Gastroesophageal sphincter (tissue), 4 donors: ENCODE measurements at places on chromosomes 1 and 21. TPM values are rescaled to one million over a fixed set of nuclear protein-coding genes. Genes with fewer than 3 reads are reported as not detected.
A peak's percentile ranks its signal among the peaks of the same experiment; 100 is the strongest.

- ATAC-seq = no peak
These were observed 145.3 kb upstream of the ADAMTS5 start for GRCh38 chr21:27112186-27112585.

DNA sequence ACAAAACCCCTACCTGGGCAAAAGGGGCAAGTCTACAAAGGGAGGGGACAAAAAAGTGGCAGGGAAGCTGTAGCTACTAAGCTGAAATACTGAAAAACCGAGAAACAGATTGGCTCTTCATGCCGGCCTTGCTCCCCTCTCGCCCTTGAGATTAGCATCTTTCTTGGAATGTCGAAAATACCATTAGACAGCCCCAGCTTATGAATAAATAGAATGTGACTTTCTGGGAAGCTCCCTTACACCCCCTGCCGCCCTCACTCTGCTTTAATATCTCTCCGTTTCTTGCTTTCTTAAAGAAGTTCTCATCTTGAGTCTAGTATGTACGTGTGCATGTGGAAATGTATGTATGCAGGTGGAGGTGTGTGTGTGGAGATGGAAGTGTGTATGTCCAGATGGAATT, 14.1 kb downstream of the TRAF3IP3 start:
- ATAC-seq = no peak

DNA sequence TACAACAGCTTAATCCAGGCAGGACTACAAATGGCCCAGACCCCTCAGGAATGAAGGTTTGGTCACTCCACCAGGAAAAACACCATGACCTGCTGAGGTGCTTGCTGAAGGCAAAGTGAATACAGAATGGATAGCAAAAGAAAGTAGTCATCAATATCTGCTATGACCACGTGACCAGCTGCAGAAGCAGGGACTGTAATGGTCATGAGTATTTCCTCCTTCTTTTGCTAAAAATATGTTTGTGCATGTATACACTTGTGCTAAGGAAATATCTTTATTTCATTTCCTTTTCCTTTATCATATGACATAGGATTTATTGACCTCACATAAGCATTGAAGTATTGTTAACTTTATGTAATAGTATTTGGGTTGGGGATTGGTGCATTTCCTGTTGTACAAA, 26.4 kb upstream of the GOLT1A start:
- no peak for ATAC-seq

DNA sequence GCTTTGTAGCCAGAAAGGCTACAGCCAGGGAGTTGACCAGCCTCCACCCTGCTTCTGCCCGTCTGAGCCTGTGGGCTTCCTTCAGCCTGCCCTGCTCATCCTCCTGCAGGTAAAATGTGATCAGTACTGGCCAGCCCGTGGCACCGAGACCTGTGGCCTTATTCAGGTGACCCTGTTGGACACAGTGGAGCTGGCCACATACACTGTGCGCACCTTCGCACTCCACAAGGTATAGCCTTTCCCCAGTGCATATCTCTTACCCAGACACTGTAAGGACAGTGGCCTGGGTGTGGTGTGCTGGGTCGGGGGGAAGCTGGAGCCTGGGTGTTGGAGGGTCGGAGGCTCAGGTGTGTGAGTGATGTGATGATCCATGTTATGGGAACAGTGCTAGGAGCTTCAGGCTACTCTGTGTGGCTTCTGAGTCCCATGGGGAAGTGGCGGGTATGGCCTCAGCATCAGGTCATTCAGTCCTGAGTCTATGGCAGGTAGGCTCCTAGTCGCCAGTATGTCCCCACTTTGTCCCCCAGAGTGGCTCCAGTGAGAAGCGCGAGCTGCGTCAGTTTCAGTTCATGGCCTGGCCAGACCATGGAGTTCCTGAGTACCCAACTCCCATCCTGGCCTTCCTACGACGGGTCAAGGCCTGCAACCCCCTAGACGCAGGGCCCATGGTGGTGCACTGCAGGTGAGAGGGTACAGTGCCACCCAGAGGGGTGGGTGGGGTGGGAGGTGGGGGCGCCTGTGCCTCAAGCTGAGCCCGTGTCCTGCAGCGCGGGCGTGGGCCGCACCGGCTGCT, 31.2 kb upstream of the KDM4A start:
- no peak for ATAC-seq

DNA sequence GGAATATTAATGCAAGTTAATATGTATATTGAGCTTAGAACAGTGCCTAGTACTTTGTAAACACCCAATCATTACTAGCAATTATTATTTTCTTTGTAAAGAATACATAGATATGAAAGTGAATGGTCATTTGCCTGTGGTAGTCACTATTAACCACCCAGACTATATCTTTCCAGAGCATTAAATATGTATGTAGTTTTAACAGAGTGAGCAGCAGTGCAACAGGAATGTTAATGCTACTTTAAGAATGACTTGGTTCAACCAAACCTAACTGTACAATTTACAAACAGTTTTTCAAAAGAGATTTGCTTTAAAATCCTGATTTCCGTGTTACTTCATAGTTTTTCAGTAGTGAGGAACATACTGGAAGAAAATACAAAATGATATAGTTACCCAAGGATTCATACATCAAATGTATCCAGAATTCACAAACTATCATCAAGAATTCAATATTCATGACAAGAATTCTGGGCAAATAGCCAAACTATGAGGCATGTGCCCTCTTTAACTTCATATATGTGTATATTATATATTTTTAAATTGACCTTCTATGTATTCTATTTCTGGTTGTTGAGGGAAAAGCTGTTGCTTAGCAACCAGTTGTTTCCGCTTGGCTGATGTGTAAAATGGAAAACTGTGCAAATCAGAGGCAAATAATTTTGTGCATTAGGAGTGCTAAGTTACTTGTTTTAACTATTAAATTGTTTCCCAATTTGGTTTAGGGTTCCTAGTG, 34.9 kb upstream of the IVNS1ABP start:
- no peak for ATAC-seq

DNA sequence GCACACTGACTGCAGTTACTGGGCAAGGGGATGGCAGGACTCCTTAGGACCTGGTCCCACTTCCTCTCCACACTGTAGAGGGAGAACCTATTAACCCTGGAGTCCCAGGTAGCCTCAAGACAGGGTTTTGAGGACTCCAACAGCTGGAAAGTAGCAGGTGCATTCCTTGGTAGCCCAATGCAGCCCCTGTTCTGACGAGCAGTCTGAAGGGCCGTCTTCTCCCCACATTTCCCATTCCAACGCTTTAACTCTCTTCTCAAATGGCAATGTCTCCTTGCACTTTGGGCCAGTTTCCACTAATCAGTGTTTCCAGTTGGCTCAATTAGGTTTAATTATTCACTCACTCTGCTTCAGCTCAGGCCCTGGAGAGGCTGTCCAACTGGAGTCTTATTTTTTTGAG, 8.8 kb upstream of the INPP5B start:
- ATAC-seq = no peak

DNA sequence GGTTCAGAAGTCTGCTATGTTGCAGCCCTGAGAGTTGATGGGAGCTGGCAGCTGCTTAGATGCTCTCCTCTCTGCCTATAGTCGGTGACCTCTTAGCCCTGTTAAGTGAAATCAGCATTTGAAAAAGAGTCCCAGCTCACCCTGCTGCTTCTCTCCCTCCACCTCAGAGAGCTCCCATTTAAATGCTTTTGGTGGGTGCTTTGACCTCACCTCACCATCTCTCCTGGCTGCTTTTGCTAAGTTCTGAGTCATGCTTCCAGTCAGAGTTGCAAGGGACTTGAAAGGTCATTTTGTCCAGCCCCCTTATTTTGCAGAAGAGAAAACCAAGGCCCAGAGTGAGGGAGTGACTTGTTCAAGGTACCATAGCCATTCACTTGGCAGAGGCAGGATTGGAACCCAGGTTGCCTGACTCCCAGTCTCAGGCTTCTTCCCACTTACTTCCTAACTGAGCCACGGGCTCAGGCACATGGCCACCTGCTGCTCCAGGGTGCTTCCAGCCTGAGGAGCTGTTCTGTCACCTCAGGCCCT, 3.3 kb downstream of the MAPKAPK2 start:
- ATAC-seq = no peak

DNA sequence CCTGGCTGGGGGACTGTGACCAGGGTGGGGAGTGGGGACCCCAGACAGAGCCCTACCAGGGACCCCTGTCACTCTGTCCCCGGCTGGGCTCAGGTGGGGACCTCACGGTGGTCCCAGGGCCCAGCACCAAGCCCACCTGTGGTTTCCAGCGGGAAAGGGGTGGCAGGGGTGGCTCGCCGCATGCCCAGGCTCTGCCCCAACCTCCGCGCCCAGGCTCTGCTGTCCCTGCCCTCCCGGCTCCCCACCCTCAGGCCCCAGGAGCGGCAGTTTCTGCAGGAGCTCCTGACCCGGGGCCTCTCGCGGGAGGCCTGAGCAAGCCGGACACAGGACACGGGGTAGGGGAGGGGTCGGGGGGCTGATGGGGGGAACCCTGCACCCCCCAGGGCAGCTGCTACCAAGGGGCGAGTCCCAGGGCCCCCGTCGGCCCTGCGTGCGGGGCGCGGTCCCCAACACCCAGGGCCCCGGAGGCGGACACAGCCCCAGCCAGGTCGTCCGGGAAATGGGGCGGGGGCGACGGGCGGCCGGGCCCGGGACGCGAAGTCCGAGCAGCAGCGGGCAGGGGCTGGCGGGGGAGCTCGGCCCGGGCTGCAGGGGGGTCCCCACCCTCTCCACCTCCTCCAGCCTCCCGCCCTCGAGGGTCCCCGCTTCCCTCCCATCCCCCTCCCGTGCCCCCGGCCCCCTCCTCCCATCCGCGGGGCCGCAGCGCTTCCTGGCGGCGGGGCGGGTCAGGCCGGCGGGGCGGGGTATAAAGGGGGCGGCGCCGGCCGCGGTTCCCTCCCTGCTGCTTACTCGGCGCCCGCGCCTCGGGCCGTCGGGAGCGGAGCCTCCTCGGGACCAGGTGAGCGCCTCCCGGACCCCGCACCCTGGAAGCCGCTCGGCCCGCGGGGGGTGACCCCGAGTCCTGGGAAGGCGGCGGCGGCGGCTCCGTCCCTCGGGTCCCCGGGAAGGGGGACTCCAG, at the start of gene COL6A2:
Gene COL6A2, plus strand, starts transcription at position 777 of the 958 bp plus-strand sequence.
- ATAC-seq = peak; percentile 86

- no peak for ATAC-seq
These were observed 1.9 kb upstream of the TPM3 start for GRCh38 chr1:154193821-154194220.

DNA sequence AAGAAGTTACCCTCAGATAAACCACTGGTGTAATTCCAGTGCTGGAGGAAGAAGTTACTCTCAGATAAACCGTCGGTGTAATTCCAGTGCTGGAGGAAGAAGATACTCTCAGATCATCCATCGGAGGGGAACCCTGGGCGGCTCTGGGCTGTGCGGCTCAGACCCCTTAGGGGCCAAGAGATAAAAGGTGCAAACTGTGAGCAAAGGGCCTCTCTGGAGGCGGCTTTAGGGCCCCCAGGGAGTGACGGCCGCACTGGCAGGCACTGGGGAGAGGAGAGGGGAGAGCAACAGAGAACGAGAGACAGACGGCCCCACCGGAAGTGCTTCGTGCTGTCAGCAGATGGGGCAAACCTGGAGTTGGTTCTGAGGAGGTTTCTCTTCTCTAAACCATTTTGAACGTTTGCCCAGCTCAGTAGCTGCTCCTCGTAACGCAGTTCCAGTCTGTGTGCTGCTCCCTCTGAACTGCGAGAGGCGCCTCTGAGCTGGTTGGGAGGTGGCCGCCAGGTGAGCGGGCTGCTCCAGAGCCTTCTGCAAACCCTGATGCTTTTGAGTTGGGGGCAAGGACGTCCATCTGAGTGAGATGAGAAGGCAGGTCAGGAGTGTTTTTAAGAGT, 62.6 kb upstream of the COL6A1 start:
- ATAC-seq = no peak

- ATAC-seq = no peak
These were observed 18.3 kb upstream of the KCNE1 start for GRCh38 chr21:34530261-34530660.

GRCh38 chr1:53393325-53393792, 65.5 kb upstream of the LRP8 start:
- peak; percentile 83 for ATAC-seq

DNA sequence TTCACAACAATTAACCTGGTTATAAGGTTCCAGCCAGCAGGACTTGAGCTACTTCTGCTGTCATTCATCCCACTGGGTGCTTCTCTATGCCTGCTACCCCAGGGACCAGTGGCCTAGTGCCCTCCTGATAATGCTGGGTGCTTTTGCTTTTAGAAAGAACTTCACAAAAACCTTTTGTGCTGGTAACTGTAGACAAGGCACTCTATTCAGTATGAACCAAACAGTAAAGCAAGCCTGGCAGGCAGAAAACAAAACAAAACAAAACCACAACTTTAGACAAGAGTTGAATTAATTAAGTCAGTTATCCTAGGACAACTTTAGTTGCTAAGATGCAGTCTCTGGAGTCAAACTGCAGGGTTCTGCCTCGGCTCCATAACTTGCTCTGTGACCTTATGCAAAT, 61.9 kb upstream of the ADGRL2 start:
- ATAC-seq = no peak

DNA sequence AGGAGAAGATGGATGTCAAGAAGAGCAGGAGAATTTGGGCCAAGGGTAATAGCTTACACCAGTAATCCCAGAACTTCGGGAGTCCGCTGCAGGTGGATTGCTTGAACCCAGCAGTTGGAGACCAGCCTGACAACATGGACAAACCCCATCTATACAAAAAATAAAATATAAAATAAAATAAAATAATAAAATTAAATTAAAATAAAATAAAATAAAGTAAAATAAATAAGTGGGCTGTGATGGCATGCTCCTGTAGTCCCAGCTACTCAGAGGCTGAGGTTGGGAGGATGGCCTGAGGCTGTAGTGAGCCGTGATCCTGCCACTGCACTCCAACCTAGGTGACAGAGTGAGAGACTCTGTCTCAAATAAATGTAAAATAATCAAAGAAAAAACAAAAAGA, 1946.7 kb downstream of the MRPL39 start:
- ATAC-seq = no peak

DNA sequence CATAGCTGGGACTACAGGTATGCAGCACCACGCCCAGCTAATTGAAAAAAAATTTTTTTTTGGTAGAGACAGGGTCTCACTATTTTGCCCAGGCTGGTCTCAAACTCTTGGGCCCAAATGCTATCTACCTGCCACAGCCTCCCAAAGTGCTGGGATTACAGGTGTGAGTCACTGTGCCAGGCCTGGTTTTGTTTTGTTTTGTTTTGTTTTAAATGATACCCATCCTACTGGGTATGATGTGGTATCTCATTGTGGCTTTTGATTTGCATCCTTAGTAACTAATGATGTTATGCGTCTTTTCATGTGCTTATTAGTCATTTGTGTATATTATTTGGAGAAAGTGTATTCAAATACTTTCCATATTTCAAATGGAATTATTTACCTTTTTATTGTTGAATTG, 142.3 kb downstream of the VPS13D start:
- ATAC-seq = no peak

- no peak for ATAC-seq
These were observed 62.1 kb upstream of the ZNF326 start for GRCh38 chr1:89932598-89933364.

GRCh38 chr1:107454791-107455190, 314.0 kb downstream of the NTNG1 start:
- ATAC-seq = no peak

The IPO9 gene
- total RNA-seq = 30.7 TPM

The PROX1 gene
- 1.9 TPM for total RNA-seq

The GUCA2B gene
- not detected for total RNA-seq

The SMIM11 gene
- 6.1 TPM for total RNA-seq

The EPS15 gene
- total RNA-seq = 79.3 TPM

The CLCNKB gene
- 1.9 TPM for total RNA-seq

The NHLH2 gene
- total RNA-seq = not detected

The PIGM gene
- total RNA-seq = 3.8 TPM

The CCT3 gene
- total RNA-seq = 224 TPM

The CDCA8 gene
- 0.45 TPM for total RNA-seq

The PTPRU gene
- 11.1 TPM for total RNA-seq
